ENCODE measurements at places on chromosomes 6 and 20.

GRCh38 chr6:20038410-20039204 lies 173.7 kb downstream of the MBOAT1 start:
- no peak for DNase-seq

GRCh38 chr6:88908598-88909548 lies 54.5 kb downstream of the RNGTT start:
- peak; percentile 18 for DNase-seq

DNA sequence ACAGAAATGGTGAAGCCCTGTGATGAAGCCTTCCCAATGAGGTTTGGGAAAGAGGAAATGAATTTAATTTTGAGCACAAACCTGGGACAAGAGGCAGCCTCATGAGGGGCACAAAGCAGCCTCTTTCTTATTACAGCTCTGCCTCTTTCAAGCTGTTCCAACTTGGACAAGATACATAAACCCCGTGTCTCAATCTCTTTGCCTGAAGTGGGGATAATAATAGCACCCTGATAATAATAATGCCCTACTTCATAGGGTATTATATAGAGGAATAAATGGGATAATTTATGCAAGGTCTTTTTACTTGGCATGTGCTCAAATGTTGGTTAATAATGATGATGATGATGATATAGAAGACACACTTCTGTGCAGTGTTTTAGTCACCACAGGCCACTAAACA lies 91.1 kb upstream of the PLN start:
- DNase-seq, result no peak

GRCh38 chr6:9710574-9710973 lies 704.3 kb downstream of the TFAP2A start:
- no peak for DNase-seq

GRCh38 chr6:135458051-135458450 lies 39.5 kb downstream of the AHI1 start:
- no peak for DNase-seq

GRCh38 chr6:129398764-129399163 lies 311.2 kb downstream of the ARHGAP18 start:
- DNase-seq, result no peak

DNA sequence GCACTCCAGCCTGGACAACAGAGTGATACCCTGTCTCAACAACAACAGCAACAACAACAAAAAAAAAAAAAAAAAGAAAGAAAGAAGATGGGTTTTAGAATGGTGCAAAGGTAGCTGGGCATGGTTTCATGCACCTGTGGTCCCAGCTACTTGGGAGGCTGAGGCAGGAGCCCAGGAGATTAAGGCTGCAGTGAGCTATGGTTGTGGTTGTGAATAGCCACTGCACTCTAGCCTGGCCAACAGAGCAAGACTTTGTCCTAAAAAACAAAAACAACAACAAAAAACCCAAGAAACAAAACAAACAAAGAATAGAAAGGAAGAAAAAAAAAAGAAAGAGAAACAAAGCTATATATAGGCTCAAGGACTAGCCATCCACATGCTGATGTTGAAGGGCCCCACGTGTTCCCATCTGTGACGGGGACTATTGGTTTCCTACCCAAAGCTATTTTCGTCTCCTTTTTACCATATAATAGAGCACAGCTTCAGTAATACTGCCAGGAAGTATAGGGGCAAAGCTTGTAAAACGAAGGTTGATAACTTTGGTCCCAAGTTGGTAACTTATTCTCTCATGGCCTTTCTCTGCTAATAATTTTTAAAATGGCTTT lies 7.9 kb upstream of the EEF1E1 start:
- DNase-seq, result no peak

DNA sequence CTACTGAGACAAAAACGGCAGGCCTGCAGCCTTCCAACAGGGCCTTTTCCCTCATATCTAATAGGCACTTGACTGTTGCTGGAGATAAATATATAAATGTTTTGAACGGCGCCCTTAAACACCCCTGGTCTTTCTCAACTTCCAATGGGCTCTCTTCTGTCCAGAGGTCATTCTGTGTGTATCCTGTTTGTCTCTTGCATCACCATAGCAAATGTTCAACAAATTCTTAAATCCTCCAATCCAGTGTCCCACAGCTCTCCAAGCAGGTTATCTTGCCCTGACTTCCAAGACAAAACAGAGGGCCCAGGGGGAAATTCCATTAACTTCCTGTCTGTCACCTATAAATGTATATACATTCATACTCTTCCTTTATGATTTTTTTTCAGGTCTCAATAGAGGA lies 62.0 kb downstream of the OR2J2 start:
- DNase-seq, result no peak

GRCh38 chr6:156658186-156658965 lies 118.8 kb upstream of the ARID1B start:
- no peak for DNase-seq

- DNase-seq, result no peak
Measured at GRCh38 chr6:43277643-43278523, 20.2 kb upstream of the SLC22A7 start.

DNA sequence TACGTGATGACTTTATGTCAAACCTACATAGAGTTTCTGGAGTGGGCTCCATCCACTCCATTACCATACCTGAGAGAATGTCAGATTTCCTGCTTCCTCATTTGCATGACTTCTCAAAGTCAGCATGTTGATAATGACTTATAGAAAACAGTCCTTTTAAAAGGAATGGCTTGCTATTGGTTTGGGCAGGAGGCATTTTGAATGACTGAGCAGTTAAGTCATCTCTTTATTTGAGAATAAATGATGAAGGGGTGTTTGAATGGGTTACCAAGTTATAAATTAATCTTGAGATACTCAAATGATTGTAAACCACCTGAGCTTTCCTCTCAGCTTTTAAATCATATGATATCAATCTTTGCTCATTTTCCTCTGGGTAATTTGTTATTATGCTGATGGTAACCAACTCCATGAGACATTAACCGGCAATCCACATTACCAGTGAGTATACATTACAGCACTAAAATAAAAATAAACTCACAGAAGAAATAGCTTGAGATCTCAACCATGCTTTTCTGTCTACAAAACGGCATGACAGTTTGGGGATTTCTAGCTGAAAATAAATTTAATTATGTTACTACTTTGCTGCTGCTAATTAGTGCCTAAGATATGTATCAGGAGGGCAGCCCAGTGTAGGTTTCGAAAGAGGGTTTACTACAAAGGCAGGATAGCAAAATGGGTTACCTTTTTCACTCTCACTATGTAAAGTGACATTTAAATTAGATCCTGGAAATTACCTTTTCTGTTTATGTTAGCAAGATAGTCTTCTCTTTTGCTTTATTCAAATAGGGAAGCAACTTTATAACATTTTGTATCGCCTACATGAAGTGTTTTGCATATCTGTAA lies 78.8 kb downstream of the RPS12 start:
- DNase-seq, result no peak

- DNase-seq, result no peak
Measured at GRCh38 chr6:14555804-14556203, 438.2 kb downstream of the CD83 start.

- no peak for DNase-seq
Measured at GRCh38 chr6:79028641-79029314, 49.3 kb downstream of the PHIP start.

DNA sequence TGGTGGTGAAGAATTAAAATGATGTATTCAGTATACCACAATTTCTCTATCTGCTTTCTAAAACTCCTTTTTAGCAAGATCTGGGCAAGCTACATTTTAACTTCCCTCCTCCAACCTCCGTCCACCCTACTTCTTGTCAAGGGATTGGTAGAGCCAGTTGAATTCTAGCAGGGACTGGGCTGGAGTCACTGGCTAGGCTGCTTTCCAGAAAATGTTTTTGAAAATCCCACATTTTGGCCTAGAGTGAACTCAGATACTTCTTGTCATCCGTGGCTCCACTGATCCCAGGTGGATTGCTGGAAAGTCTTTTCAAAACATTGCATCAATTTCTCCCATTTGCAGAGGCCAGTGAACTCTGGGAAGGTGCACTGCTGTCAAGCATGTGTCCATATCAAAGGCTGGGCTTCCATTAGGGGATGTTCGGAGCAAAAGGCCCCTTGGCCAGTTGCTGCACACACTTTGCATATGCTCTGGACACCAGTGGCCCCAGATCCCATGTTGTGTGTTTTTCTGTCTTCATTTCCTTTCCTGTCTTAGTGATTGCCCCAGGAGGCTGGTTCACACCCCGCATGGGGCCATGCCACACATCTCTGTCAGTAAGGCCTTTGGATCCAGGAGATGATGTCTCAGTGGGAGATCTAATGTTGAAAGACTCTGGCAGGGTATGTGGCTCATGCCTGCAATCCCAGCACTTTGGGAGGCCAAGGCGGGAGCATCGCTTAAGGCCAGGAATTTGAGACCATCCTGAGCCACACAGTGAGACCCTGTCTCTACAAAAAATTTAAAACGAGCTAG lies 11.3 kb upstream of the KCNK16 start:
- DNase-seq, result no peak

DNA sequence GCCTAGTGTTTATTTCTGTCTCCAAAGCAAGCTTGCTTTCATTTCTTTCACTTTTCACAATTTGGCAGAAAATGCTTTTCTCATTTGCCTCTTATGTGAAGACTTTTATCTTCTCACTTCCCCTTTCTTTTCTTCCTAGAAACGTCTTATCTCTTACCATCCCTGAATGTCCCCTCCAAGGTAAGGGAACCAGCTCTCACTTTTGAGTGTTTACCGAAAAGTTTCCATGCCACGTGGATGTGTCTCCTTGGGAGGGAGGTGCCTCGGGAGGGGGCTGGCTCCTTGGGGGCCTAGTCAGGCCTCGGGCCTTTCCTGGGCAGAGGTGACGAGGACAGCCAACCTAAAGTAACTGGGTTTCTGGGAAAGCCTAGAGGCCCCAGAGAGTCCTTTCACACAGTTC lies 127.4 kb downstream of the CD24 start:
- DNase-seq, result no peak

DNA sequence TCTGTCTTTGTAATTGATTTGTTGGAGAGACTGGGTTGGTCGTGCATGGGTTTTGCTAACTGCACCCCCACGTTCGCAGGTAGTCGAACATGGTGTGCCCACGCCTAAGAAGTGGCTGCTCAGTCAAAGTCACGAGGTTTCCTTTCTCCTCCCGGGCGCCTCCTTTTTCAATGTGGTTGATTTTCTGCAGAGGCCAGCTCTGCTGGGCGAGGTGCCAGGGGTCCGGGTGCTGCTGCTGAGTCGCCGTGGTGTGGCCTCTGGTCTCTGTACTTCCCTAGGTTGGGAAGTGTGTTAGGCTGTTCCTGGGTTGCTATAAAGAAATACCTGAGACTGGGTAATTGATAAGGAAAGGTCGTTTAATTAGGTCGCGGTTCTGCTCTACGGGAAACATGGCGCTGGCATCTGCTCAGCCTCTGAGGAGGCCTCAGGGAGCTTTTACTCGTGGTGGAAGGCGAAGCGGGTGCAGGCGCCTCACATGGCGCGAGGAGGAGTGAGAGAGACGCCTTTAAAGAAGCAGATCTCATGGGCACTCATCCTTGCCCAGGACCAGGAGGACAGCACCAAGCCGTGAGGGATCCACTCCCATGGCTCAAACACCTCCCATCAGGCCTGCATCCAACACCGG lies 14.1 kb downstream of the OSBPL2 start:
- DNase-seq, result peak; percentile 6

- no peak for DNase-seq
Measured at GRCh38 chr6:35900448-35900847, 20.4 kb downstream of the SRPK1 start.

DNA sequence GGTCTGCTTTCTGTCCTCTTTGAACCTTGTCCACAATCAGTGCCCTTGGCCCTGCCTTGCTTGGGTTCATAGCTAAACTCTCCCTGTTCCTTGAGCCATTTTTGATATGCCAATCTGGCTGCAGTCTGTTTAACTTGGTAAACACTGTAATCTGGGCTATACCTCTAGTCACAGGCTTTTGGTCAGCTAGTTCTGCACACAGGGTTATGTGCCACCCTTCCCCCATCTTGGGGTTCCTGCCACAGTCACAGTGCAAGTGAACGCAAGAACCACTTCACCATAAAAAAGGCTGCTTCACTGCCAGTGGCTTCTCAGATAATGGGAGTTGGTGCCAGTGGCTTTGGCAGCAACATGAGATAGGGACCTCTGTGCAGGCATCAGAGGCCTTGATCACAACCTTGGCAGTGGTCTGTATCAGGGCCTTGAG lies 10.9 kb upstream of the ATRN start:
- DNase-seq, result no peak

GRCh38 chr20:5544712-5545111 lies 205.5 kb upstream of the SHLD1 start:
- no peak for DNase-seq

DNA sequence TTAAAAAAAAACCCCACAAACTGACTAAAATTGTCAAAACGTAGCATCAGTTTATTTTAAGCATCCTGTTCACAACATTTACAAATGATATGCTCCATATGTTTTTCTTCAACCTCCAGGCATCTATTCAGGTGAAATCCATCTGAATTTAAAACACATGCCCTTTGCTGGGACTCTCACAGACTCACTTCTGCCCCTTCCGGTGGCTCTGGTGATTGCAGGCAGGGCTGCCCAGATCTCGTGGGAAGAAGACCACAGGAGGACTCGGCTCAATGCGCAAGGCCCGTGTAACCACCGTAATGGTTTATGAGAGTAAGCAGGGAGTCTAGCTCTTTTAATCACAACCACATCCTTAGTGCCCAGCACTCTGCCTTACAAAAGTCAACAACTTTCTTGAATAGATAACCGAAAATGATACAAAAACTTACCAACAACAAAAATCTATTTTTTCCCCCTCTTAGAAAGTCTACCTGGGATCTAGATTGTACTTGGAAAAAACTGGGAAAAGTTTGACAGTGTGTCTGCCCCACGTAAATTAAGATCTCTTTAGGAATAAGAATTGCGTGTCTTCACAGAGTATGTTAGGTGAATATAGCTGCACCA lies 139.1 kb downstream of the KIF16B start:
- peak; percentile 47 for DNase-seq

DNA sequence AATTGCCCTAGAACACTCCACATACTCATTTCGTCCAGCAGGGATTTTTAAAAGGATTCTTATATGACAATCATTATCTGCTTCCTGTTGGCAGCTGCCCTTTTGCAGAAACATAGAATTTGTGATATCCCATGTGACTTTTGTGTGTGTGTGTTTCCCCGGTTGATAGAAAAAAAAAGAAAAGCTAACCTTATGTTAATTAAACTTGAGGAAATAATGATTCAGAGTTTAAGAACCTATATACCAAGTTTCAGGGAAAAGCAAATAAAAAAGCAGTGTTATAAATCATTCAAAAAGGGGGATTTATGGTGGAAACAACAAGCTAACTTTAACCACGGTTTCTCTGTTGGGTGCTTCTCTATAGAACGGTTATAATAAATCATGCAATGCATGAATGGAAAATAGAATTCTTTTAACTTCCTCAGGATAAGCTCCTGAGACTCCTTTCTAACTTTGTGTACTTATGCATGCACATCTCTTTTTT lies 826.9 kb upstream of the EYS start:
- DNase-seq, result no peak

Measured in Kasumi-1 (cell line).